Stimulated activated CD8-positive, alpha-beta memory T cell treated with anti-CD3 and anti-CD28 coated beads, Interleukin-7, amount 100 ng/mL, for 1 hour (primary cell): ENCODE measurements at places on chromosomes 4 and X.

GRCh38 chrX:131778269-131779218 lies 234.7 kb downstream of the OR13H1 start:
- no peak for DNase-seq

GRCh38 chrX:317424-318067 lies 1.1 kb downstream of the GTPBP6 start:
- no peak for DNase-seq

DNA sequence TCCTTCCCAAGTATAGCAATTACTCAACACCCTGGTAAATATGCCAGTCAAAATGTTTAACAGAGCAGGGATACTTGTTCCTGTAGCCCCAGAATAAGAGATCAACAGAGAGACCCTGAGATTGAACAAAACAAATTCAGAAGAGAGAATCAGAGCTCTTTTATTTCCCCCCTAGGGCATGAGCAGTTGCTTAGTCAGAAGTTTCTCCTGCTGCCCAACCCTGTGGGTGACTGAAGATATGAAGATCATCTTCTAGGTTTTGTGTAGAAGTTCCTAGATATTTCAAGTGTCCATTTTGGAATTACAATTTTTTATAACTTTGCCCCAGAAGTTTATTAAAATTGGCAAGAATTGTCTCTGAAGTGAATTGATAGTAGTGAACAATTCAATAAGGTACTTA lies 59.1 kb upstream of the RXFP1 start:
- DNase-seq: no peak

DNA sequence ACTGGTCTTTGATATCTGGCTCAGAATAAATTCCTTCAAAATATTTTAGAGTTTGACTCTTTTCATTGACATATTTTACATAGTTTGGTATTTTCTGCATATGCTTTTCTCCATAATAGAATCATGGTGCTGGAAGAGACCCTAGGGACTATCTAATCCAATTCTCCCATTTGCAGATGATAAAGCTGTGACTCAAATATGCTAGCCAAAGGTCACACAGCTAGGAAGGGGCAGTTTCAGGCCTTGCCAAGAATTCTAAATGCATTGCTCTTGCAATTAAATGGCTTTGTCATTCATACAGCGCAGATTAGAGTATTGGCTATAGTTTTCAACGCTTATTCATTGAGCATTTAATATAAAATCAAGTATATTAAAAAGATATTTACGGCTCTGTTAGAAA lies 374.1 kb upstream of the RASGEF1B start:
- no peak for DNase-seq

DNA sequence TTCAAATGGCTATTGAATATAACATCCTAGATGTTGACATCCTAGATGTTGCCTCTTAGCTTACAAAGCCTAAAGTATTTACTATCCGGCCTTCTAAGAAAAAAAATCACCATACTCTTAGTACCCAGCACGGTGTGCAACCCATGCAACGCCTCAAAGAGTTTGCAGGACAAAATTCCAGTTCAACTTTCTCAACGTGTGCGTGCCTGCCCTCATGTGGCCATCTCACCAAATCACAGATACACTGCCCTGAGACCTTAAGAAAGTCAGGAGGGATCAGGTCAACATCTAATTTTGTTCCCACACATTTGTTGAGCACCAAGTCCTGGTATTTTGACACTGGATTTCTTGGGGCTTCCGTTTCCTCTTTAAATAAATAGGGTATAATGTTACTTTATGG lies 68.3 kb downstream of the CRMP1 start:
- no peak for DNase-seq
